Aortic smooth muscle cell (primary cell): ENCODE measurements at places on chromosomes 1 and 21. TPM values are rescaled to one million over a fixed set of nuclear protein-coding genes. Genes with fewer than 3 reads are reported as not detected.

OR2T29 gene
- 0.06 TPM in 1 of 2 replicates, not detected in the other for total RNA-seq

OR6K3 gene
- not detected in 2 replicates for total RNA-seq

ALDH9A1 gene
- 89.6 and 112 TPM in 2 replicates for total RNA-seq

TGFBR3 gene
- 11.4 and 14.5 TPM in 2 replicates for total RNA-seq

SPRR4 gene
- not detected in 2 replicates for total RNA-seq

GRIK1 gene
- total RNA-seq = 0.12 and 0.13 TPM in 2 replicates

TNN gene
- total RNA-seq = not detected in 2 replicates

FBLIM1 gene
- 70.9 and 129 TPM in 2 replicates for total RNA-seq

PLA2G2C gene
- not detected in 2 replicates for total RNA-seq

KCNE2 gene
- not detected in 2 replicates for total RNA-seq

OR2L5 gene
- total RNA-seq = not detected in 2 replicates

LGR6 gene
- total RNA-seq = not detected in 2 replicates

CRYBG2 gene
- total RNA-seq = not detected in 2 replicates
